ENCODE measurements at places on chromosomes 12 and 14.

DNA sequence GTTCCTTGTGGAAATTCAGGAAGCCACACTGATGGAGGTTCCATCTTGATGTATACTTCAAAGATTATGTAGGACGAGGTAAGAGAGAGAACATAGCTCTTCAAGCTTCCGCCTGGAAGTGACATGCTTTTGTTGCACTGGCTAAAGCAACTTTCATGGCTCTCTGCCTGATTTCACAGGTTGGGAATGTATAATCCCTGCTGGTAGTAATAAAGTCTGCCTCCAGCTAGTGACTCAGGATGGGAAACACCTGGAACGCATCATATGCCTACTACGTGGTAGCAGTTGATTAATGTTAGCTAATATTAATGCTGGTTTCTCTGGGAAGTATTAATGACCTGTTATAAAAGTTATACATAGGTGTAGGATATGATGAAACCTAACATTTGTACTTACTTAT is 71.1 kb downstream of the PELI2 start:
- peak; percentile 96 for DNase-seq

- DNase-seq: no peak
Observed at GRCh38 chr14:101019541-101019940, 116.0 kb upstream of the RTL1 start.

GRCh38 chr12:28413460-28414109 is 223.3 kb downstream of the CCDC91 start:
- no peak for DNase-seq

DNA sequence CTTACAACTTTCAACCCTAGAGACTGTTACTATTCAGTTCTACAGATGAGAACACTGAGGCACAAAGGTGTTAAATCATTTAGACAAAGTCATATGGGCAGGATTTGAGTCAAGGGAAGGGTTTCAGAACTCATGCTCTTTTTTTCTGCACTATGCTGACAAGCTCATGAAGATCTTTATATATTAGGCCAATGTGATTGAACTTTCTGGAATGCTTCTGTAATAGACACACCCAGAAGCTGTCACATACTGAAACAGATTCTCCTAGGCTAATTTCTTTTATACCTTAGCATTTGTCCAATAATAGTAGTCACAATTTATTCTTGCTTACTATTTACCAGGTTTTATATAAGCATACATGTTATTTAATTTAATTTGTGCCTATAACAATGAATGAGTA is 164.0 kb downstream of the ALG10B start:
- no peak for DNase-seq

- DNase-seq: no peak
Observed at GRCh38 chr12:93904124-93904523, 226.9 kb downstream of the CRADD start.

DNA sequence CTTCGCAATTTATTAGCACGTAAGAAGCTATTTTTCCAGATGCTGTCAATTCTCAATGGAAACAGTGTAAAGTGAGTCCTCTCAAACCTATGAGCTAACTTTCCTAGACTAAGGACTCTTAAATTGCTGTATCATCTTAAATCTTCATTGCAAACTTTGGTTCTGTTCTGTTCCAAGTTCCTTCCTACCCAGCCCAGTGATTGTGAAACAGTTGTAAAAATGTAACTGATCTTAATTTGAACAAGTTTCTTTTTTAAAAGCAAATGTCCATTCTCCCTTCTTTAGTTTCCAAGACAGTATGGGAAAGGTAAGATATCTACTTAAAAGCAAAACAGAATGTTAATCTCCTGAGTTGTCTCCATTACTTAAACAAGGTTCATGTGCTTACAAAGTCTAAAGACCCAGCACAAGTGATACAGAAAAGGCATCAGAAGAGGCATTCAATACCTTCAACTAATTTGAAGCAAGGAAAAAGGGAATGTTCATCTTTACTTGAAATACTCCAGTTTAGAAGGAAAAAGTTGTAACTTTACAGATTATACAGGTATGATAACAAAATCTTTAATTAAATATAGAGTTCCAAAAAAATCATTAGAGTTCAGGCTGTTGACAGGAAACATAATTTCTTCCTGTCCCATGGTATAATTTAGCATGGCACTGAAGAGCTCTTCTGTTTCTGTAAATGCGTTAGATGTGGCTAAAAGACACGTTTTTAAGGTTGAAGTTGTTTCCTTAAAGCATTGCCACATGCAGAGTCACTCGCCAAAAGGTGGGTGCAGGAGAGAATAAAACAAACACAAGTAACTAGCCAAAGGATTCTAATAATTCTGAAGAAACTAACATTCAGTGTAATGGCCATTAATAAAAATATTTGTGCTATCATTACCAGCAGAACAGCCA is 101.5 kb upstream of the USP15 start:
- no peak for DNase-seq

GRCh38 chr14:77458249-77458950 is 507 bp downstream of the AHSA1 start:
- peak; percentile 3 for DNase-seq

DNA sequence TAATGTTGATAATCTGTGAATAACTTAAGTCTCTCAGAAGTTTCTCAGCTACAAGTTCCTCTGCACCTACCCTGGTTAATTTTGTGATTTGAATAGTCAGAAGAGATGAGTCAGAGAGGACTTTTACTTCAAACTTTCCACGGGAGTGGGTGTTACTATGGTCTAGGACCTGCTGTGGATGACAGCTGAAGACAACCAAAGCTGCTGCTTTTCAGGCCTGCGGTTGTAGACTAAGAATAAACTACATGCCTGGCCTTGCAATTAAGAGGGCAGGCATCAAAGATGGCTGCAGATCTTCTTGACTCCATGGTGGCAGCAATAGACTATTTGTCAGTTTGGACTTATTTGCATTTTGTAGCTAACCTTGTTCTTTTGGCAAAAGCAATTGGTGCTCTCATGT is 227.1 kb upstream of the KRR1 start:
- DNase-seq: peak; percentile 37

GRCh38 chr14:34049790-34050189 is 98.9 kb upstream of the EGLN3 start:
- no peak for DNase-seq

DNA sequence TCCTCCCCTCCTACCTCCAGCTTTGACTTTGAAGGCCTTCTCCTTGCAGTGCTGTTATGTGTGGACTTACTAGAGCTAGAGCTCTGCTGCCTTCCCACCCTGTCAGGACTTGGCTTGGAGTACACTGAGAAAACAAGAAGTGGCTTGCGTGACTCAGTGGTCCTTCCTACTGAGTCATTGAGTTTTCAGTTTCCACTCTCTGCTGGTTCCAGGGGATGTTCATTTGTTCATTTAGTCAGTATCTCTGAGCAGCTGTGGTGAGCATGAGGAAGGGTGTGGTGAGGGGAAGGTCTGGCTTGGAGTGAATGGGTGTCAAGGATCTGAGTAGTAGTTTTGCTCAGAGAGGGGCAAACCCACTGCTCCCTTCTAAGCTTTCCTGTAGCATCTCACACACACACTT is 17.2 kb upstream of the ELK3 start:
- DNase-seq: no peak

DNA sequence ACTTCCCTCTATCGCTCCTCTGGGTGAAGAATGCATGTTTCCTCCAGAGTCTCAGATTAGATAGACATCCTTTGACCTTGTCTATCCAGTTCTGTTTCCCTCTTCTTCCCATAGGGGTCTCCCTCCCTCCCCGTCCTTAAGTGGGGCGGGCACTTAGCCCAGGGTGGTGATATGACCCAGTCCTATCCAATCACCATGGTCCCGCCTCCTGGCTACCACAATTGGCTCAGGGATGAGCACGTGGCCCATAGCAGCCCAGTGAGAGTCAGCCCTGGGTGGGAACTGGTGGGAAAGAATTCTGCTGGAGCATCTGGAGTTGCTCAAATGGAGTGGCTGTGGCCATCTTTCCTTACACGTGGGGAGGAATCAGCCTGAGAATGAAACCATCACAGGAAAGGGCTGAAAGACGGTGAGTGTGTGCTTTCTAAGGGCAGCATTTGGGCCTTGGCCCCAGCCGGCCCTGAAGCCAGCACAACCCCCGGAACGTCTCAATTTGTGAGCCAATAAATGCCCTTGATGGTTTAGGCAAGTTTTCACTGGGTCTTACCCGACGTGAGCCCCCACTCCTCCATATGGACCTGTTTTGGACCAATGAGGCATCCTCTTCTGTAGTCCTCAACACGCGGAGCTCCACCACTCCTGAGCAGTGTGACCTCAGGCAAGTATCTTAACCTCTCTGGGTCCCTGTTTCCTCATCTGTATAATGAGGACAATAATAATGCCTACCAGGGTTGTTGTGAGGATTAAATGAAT is 14.4 kb upstream of the MLXIP start:
- DNase-seq: peak; percentile 95

- peak; percentile 69 for DNase-seq
Observed at GRCh38 chr12:6069437-6070093, 54.9 kb downstream of the VWF start.

DNA sequence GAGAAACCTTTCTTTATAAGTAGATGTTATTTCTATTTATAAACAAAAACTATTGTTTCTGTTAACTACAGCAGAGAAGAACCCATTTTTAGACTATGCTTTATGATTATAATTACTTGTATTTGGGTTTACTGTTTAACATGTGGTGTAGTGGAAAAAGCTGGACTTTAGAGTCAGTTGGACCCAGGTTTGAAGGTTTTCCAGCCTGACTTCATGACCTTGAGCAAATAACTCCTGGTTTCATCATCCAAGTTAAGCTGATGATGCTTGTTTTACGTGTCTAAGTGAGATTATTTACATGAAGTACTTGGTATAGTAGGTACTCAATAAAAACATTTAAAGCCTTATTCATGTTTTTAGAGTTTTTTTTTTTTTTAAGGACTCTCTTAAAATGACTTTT is 221.8 kb upstream of the ARHGAP5 start:
- DNase-seq: no peak

DNA sequence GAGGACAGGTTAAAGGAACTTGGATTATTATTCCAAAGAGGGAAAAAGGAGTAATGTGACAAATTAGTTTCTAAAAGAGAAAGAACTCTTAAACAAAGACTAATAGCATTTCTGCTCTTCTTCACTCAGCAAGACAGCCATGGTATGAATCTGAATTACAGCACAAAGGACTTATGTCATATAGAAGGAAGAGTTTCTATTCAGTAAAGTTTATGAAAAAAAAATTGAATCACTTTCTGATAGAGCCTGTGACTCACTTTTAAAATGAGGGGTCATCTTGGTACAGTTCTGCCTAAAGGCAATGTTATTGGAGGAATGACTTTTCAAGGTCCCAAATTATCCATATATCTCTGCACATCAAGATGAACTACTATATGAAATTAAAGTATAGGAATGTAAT is 101.7 kb downstream of the DUSP6 start:
- no peak for DNase-seq

Measured in renal cortical epithelial cell (primary cell).